Right forelimb (tissue), 1 donor: ENCODE measurements at places on chromosomes 4 and X.

DNA sequence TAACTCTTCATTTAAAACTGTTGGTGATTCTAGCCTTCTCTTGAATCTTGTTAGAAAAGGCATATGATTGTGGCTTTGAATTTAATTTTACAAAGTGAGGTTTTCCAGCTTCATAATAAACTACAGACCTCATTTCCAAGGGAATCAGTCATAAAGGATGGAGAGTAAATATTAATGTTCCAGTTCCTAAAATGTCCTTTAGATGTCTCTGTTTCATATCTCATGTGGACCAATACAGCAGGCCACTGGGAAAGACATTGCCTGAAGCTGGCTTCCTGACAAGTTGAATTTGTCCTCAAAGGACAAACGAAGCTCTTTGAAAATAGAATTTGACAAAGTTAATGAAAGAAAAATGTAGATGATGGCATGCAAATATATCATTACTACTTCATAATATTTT, 125.4 kb downstream of the ZNF330 start:
- no peak for DNase-seq

DNA sequence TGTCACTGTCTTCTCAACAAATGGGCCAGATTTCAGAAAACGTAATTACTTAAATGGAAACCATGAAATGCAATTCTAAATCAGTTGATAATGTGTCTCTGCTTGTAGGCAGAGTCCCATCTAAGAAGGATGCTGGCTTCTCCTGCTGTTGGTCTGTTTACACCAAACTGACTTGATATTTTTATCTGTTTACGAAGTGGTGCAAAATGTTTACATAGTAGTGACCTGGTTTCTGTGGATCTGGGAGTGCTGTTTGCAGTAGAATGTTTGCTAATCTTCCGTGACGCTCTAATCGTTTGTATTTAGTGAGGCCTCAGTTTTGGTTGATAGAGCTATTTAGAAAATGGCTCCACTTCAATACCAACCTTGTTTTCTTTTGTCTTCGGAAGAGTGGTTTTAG, 213.5 kb downstream of the VEGFC start:
- no peak for DNase-seq

GRCh38 chrX:1528884-1529203, 8.1 kb downstream of the P2RY8 start:
- DNase-seq, result no peak

GRCh38 chr4:155599085-155599484, 67.6 kb upstream of the GUCY1A1 start:
- no peak for DNase-seq

GRCh38 chr4:76762137-76763130, 135.5 kb downstream of the SOWAHB start:
- DNase-seq, result no peak

- no peak for DNase-seq
These were observed 7.0 kb downstream of the LRCH2 start for GRCh38 chrX:115226929-115227328.

- DNase-seq, result no peak
These were observed 91.3 kb upstream of the RPL34 start for GRCh38 chr4:108529102-108529501.

GRCh38 chr4:173752610-173753230, 222.7 kb upstream of the HAND2 start:
- DNase-seq, result no peak

GRCh38 chrX:15790769-15791290, 546 bp downstream of the ZRSR2 start:
- no peak for DNase-seq

DNA sequence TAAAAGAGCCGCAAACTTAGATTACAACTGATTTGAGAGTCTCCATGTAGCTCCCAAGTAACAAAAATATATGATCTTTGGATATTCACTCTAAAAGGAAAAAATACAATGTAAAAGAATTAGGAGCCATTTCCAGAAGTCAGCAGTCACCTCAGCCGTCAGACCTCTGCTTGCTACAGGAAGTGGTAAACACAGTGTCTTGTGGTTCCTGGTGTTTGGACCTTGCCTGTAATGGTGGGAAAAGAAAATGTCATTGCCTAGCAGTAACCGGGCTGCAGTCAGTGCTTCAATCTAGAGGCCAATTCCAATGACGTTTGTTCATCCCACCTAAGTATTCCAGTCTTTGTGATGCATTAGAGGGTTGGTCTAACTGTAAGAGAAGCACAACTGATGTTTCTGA, 28.9 kb upstream of the SMIM31 start:
- no peak for DNase-seq

GRCh38 chr4:651884-652642, 22.0 kb downstream of the ATP5ME start:
- DNase-seq, result no peak

DNA sequence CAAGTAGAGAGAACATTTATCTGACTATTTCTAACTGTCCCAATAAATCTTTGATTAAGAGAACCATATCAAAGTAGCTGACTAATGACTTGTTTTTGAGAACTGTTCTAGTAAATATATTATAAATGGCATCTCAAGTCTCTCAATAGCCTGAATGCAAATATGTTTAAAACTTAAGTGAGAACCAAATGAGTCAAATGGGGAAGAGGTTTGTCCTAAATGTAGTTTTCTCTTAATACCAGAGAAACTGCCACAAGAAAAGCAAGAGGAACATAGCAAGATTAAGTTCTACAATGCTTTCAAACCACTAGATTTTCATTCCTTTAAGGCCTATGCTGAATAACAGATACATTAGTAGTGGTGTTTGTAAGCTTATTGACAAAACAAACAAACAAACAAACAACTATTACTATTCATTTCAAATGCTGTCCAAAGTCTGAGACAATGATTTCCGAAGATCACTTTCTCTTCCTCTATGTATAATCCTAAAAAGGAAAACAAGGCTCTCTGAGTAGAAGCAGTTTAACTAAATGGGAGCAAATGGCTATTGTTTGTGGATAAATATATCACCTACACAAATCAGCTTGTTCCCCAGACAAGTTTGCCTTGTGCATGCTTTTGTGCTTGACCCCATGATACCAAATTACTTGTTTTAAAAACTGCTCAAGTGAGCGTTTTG, 408.4 kb upstream of the EMCN start:
- DNase-seq, result no peak

DNA sequence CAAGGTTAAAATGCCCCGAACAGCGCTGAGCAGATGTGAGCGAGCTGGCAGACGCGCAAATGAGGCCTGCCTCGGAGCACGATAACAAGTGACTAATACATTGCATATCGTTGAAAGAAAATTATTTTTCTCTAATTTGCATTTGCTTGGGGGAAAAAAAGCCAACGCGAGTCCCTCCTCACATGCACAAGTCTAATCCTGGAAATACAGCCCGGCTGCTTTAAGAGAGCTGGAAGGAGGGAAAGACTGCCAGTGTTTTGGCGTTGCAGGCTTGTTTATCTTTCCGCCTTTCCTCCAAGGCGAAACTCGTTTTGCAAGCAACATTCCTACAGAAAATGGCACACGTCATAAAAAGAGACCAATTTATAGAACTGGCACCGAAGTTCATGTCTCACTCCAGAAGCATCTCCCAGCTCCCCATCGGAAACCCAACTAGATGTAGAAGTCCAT, 12.6 kb downstream of the BCOR start:
- no peak for DNase-seq

DNA sequence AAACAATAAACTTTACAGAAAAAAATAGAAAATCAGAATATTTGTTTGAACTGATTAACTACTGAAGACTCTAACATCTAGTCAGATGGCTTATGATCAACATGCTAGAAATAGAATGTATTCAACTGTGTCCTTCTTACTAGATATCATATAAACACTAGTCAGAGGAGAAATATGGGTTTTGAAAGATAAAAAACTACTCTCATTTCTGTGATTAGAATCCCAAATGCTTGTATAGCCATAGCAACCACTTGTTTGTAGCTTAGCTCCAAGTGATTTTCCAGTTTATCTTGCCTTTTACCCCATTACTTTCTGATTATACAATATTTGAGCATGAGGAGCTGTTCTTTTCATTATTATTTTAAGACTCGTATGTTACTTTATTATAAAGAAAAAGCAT, 31.2 kb downstream of the USP38 start:
- DNase-seq, result no peak

DNA sequence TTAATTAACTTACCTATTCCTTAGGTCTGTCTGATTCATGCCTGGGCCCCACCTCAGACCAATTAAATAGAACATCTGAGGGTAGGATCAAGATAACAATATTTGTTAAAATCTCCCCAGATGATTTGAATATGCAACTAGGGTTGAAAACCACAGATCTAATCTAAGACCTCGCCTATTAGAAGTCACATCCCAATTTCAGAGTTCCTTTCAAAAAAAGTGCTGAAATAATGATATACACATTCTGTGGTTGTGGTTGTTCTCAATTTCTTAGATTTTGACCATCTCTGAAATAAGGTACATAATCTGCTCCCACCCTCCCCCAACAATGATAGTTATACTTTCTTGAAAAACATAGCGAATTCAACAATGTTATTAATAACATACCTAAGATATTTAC, 27.7 kb downstream of the NIPAL1 start:
- DNase-seq, result no peak

- no peak for DNase-seq
These were observed 356.8 kb downstream of the BMPR1B start for GRCh38 chr4:95114521-95114920.

DNA sequence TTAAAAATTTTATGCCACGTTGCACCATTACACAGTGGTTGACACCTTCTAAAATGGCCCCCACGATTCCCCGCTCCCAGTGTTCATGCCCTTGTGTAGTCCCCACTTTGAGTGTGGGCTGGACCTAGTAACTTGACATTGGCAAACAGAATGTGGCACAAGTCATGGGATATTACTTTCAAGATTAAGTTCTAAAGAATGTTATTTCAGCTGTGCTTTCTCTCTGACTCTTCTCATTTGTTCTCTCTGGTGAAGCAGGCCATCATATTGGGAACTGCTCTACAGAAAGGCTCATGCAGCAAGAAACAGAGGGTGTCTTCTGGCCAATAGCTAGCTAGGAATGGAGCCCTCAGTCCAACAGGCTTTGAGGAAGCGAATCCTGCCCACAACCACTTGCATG, 67.1 kb downstream of the ATXN3L start:
- no peak for DNase-seq

DNA sequence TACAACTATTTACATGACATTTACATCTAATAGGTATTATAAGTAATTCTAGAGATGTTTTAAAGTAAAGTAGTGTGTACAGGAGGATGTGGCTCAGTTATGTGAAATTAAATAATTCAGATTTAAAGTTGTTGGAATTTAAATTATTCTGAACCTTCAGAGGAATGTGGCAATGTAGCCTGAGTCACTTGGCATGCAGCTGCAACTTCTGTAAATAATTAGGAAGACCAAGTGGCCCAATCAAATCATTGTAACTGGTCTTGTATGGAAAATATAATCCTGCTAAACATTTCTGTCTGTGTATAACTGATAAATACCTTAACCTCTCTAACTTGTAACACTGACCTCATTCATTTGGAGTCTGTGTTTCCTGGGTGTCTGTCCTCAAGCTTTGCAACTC, 828.9 kb downstream of the GLUD2 start:
- DNase-seq, result no peak

- DNase-seq, result no peak
These were observed 341.2 kb downstream of the TECRL start for GRCh38 chr4:64068096-64068495.

- no peak for DNase-seq
These were observed 56.5 kb downstream of the GAB1 start for GRCh38 chr4:143393195-143393594.

GRCh38 chr4:115219862-115220261, 106.4 kb upstream of the NDST4 start:
- no peak for DNase-seq

GRCh38 chr4:184649971-184650855, 675 bp downstream of the PRIMPOL start:
- no peak for DNase-seq

DNA sequence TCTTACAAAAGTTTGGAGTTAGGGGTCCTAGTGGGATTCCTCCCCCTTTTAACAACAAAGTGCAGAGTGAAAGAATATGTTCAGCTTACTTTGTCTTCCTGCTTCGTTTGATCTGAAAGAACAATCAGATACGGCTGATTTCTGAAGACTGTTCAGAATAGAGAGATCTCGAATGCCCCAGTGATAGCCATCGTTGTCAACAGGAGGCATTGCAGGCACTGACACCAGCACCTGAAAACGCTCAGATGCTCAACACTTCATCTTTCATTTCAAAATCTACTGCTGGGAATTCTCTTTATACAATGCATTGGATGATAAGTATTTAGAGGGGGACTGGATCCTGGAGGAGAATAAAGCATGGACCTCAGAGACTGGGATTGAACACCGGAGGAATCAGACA, 186.3 kb upstream of the TENM3 start:
- no peak for DNase-seq

DNA sequence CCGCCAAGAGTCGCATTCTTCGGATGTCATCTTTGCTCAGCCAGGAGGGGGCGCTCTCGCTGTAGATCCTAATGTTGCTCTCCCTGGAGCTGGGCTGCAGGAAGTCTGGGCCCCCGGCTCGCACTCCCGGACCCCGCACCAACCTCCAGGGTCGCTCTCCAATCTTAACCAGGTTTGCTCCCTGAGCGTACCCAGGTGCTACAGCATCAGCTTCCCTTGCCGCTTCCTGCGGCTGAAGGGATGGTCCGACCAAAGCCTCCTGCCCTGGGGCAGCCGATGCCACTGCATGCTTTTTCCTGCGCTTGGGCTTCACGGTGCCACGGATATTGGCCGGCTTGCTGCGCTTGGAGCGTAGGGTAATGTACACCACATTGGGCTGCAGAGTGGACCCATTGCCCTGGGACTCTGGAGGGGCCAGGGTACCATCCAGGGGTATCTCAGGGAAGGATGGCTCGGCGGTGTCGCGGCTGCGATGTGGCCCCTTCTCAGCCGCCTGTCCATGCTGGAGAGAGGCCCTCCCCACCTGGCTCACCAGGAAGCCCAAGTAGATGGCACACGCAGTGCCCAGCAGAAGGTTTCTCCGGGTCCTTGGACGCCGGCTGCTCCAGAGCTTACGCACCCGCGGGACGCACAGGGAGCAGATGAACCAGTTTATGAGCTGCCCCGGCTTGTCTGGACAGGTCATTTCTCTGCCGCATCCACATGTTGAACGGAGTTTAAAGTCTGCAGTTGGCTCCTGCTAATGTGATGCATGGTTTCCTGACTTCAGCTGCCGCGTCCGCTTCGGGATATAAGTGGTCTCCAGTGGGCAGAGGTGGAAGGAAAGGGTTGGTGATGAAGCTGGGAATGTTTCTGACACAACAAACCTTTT, 1.9 kb downstream of the GASK1B start:
- DNase-seq, result peak; percentile 54

DNA sequence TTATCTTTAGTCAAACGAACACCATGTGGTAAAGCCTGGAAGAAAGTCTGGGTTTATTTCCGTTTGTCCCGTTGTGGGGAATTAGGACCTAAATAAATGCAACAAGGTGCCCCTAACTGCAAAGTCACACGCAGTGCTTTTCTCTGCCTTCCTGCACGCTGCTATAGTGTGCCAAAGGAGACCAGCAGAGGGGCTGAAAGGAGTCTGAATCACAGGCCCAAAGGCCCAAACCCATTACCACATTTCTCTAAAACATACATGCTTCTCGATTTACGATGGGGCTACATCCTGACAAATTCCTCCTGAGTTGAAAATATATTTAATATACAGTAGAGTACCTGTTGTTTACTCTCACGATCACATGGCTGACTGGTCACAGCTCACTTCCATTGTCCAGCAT, 4.5 kb downstream of the VEGFC start:
- no peak for DNase-seq

- no peak for DNase-seq
These were observed 162.6 kb downstream of the PRR32 start for GRCh38 chrX:126982158-126982557.
